ENCODE measurements at places on chromosomes 2 and 18. TPM values are rescaled to one million over a fixed set of nuclear protein-coding genes. Genes with fewer than 3 reads are reported as not detected.

The PTPRN gene
- polyA plus RNA-seq = 3.6 TPM

The SERPINB11 gene
- polyA plus RNA-seq = not detected

The RAB27B gene
- 6.0 TPM for polyA plus RNA-seq

The EMILIN1 gene
- polyA plus RNA-seq = 4.8 TPM

The GPC1 gene
- 15.8 TPM for polyA plus RNA-seq

The OSR1 gene
- 6.2 TPM for polyA plus RNA-seq

The CD28 gene
- polyA plus RNA-seq = 2.5 TPM

The MYOM1 gene
- 3.3 TPM for polyA plus RNA-seq

The MBOAT2 gene
- 12.9 TPM for polyA plus RNA-seq

The SAG gene
- not detected for polyA plus RNA-seq

The ST8SIA3 gene
- 0.25 TPM for polyA plus RNA-seq

The CERS6 gene
- polyA plus RNA-seq = 21.0 TPM

The IGFBP5 gene
- 131 TPM for polyA plus RNA-seq

The MARCHF4 gene
- 0.20 TPM for polyA plus RNA-seq

The GPR17 gene
- 0.60 TPM for polyA plus RNA-seq

The RUFY4 gene
- polyA plus RNA-seq = not detected

The CRYGD gene
- polyA plus RNA-seq = not detected

The PPP1R1C gene
- 3.5 TPM for polyA plus RNA-seq

The TNFRSF11A gene
- polyA plus RNA-seq = 2.4 TPM

The ABCG8 gene
- 0.16 TPM for polyA plus RNA-seq

The CYTIP gene
- 6.6 TPM for polyA plus RNA-seq

The CFAP210 gene
- not detected for polyA plus RNA-seq

The ACTG2 gene
- 16.9 TPM for polyA plus RNA-seq

The SCN1A gene
- 0.10 TPM for polyA plus RNA-seq

The UNC80 gene
- polyA plus RNA-seq = not detected

The TRPM8 gene
- polyA plus RNA-seq = not detected

The PDCD1 gene
- polyA plus RNA-seq = 3.2 TPM

The GRHL1 gene
- polyA plus RNA-seq = 0.55 TPM

The DSG2 gene
- polyA plus RNA-seq = 21.5 TPM

The MRO gene
- polyA plus RNA-seq = 0.46 TPM

The NCKAP1 gene
- polyA plus RNA-seq = 40.8 TPM

The CDK15 gene
- polyA plus RNA-seq = 0.12 TPM

The CYS1 gene
- 1.8 TPM for polyA plus RNA-seq

The HOXD9 gene
- polyA plus RNA-seq = 1.8 TPM

The TRIM54 gene
- not detected for polyA plus RNA-seq

The CNNM3 gene
- 1.2 TPM for polyA plus RNA-seq

The LNPK gene
- 1.8 TPM for polyA plus RNA-seq

The EIF5B gene
- 23.8 TPM for polyA plus RNA-seq

The GPR35 gene
- 28.2 TPM for polyA plus RNA-seq

The TYMS gene
- polyA plus RNA-seq = 17.3 TPM

The HOXD8 gene
- 3.4 TPM for polyA plus RNA-seq
